ELR (cell line): ENCODE measurements at places on chromosomes 1 and 21.
A peak's percentile ranks its signal among the peaks of the same experiment; 100 is the strongest.

DNA sequence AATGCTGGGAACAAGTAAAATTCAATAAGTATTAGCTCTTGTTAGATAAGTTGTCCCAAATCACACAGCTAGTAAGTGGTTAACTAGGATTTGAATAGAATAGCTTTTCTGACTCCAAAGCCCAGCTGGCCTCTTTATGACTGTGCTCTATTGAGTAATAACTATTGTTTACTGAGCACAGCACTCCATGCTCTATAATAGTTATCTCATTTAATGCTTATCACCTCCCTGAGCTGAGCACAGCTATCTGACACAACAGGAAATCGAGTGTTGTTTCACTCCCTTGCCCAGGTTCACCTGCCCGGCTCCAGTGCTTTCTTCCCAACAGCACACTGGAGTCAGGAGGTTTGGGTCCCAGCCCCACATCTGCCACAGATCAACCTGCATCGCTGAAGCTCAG, 38.8 kb upstream of the STMN1 start:
- peak; percentile 19 for DNase-seq

- DNase-seq: no peak
Measured at GRCh38 chr1:234400773-234401172, 27.5 kb downstream of the COA6 start.

- peak; percentile 14 for DNase-seq
Measured at GRCh38 chr1:91575909-91576519, 75.4 kb downstream of the CDC7 start.

DNA sequence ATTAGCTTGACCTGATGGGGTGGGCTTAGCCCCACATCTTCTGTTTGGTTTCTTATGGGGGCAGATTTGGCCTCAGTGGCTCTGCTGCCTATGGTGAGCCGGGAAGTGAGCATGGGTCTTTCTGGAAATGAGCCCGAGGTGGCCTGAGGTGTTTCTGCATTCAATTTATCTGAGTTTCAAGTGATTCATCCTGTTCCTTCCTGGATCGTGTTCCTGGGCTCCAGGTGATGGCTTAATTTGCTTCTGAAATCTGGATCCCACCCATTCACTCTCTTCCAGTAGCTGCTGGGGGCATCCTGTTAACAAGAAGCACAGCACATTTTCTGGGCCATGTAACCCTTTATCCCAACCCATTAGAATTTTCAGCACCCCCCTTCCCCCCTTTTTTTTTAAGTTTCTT, 324.6 kb downstream of the CAMTA1 start:
- DNase-seq: no peak

DNA sequence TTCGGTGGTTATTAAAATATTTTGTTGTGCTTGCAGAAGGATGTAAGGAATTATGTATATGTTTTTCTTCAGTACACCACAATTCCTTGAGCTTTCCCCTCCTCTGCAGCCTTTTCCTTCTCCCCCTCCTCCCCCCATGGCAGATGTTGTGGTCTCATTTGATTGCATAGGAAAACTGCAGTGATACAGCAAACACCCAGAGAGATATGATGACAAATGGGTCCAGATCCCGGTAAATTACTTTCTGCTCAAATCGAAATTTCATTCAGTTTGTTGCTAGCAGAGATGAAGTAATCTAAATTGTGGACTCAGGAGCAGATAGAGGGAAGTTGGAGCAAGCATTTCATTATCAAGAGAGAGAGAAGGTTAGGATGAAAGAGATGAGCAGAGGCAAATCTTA, 9.9 kb downstream of the LMO4 start:
- no peak for DNase-seq

DNA sequence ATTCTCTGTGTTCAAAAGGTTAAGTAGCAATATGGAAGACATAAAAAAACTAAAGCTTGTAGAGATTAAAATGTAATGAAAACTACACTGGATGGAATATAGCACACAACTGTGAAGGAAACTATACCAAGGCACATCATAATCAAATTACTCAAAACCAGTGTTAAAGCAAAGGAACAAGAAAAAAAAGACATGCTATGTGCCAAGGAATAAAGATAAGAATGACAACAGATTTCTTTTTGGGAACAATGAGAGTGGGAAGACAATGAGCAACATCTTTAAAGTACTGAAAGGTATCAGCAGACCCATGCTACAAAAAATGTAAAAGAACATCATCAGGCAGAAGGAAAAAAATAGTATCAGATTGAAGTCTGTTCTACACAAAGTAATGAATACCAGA, 157.8 kb downstream of the VPS13D start:
- DNase-seq: no peak

DNA sequence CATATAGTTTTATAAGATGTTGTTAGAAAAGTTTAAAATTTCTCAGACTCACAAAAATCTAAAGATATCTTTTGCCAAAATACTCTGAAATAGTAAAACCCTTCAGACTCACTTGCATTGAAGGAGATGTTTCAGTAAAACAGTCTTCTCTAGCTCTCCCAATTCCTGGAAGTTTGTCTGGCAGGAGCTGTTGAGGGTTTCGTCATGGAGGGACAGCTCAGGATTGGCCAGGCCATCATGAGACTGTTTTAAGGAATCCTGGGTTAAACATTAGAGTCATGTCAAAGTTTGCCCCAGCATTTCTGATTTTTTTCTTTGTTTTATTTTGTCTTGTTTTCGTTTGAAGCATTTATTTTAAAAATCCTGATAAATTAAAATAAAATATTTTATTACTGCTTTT, 293.8 kb upstream of the PBX1 start:
- DNase-seq: no peak

- no peak for DNase-seq
Measured at GRCh38 chr1:67695963-67696362, 11.0 kb downstream of the GADD45A start.

DNA sequence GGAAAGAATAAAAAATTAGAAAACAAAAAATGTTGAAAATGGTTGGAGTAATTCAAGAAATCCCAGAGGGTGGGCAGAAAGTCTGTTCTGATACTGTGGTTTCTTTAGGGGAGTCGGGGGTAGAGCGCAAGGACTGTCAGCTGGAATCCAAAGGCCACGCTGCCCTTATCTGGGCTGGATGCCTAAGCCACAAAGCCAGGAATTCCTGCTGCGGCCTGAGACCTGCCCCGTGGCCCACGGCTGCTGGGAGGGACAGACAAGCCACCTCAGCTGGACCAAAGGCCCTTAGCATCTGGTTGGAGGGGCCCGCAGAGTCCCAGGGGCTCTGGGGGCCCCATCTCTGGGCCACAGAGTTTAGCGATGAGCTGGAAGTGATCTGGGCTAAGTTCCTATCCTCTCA, 60.2 kb downstream of the DMRTB1 start:
- DNase-seq: no peak

- no peak for DNase-seq
Measured at GRCh38 chr1:27476237-27476636, 13.7 kb downstream of the WASF2 start.

DNA sequence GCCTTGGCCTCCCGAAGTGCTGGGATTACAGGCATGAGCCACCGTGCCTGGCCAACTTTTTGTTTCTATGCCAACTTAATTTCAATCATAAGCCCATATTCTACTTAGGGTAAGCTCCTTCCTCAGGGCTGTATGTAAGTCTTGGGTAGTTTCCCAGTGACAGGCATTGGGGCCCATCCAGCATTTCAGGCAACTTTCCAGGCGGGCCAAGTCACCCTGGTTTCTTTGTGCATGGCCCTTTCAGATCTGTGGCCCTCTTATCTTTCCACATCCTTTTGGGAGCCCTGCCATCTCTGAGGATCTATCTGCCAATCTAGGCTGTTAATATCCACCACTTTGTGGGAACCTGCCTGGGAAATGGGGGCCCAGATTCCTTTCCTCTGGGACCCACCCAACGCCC, 58.7 kb downstream of the TNN start:
- DNase-seq: no peak

DNA sequence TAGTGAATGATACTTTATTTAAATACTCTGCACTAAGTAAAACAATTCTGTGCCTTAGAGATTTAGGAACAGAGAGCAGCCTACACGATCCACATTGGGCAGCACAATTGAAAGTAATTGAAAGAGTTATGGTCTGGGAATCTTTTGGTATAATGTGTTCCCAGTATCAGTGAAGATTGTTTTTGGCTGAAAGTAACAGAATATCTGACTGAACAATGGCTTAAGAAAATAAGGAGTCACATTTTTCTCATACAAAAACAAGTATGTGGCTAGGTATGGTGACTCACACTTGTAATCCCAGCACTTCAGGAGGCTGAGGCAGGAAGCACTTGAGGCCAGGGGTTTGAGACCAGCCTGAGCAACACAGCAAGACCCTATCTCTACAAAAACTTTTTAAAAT, 306.2 kb downstream of the NFIA start:
- peak; percentile 1 for DNase-seq

DNA sequence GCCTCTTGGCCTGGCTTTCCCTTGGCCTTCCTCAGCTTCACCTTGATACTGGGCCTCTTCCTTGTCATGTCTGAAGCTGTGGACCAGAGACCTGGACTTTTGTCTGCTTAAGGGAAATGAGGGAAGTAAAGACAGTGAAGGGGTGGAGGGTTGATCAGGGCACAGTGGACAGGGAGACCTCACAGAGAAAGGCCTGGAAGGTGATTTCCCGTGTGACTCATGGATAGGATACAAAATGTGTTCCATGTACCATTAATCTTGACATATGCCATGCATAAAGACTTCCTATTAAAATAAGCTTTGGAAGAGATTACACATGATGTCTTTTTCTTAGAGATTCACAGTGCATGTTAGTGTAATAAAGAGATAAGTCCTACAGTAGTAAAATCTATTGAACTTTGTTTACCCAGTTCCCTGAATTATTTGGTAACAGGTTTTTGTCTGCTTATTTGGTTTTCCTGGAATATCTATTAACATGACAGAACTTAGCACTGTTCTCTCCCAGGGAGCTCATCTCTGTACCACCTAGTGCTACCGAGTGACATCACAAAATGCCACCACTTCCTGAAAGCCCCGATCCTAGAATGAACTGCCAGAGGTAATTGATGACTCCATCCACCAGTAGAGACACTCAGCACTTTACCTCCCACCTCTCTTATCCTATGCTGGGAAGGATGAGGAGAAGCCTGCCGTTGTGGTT, 22.2 kb downstream of the UBE2T start:
- peak; percentile 23 for DNase-seq

DNA sequence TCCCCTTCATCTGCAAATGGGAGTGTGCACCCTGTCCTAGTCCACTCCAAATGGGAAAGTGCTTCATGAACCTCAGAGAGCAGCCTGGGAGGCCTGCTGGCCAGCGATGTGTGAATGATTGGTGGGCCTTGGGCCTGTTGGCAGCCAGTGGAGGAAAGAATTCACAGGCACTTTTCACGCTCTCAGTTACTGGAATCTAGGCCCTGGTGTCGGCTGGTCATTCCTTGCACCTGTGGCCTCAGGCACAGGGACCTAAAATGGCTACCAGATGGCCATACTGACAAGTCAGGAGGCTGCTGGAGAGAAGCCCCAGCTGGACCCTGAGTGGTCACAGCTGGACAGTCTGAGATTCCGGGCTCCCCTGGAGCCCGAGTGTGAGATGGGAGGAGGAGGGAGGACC, 18.4 kb upstream of the EDN2 start:
- no peak for DNase-seq

DNA sequence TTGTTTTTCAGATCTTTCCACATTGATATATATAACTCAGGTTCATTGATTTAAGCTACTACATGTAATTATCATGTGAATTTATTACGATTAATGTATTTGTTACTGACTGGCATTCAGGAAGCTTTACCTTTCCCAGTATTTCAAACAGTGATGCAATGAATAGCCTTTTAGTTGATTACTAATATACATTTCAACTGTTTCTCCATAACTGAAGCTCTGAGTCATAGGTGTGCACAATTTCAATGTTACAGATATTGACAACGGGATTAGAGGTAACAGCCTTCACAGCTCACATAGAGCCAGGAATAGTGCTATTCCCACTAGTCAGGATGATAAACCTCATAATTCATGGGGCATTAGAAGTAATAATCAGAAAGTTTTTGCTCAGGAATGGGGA, 25.1 kb downstream of the RAVER2 start:
- DNase-seq: no peak

GRCh38 chr1:43227143-43227764, 42.5 kb upstream of the TMEM125 start:
- peak; percentile 85 for DNase-seq

DNA sequence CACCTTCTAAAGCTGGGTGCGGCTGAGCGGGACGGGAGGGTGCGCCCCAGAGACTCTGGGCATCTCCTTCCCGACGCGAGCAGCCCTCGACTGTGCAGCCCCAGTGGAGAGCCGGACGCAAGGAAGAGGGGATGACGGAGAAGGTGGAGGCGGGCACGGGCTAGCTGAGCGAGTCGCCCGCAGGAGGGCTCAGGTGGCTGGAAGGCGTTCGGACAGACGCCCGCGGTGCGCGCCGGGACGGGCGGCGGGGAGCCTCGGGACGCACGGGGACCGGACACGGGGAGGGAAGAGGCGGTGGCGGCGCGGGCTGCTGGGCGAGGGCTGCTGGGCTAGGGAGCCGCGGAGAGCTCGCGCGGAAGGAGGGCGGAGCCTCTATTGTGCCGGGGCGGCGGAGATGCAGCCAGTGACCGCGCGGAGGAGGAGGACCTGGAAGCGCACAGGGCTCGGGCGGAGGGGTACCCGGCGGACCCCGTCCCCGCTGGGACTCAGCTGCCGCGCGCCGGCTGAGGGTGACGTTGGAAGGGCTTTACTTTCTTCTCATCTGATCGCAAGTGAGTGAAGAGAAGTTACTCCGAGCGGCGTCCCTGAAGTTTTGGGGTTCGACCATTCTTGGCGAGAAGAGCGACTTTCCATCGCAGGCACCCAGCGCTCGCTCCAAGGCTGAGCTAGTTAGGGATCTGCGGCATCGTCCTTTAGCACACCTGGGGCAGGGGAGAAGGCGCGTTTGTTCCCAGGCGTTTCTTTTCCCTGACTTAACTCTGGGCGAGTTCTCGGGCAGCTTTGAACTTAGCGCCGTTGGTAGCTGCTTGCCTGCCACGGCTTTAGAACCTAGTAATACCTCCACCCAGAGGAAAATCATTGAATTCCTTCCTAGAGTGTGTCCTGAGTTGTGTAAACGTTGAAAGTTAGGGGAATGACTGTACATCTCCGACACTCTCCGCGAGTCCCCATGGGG, at the start of gene OLFML2B:
OLFML2B (minus strand) TSS at position 323 of the 955 bp plus-strand sequence. CDS start 439 bp downstream, outside the sequence.
- DNase-seq: peak; percentile 89

GRCh38 chr1:188261849-188262248, 1433.1 kb downstream of the PLA2G4A start:
- DNase-seq: no peak

DNA sequence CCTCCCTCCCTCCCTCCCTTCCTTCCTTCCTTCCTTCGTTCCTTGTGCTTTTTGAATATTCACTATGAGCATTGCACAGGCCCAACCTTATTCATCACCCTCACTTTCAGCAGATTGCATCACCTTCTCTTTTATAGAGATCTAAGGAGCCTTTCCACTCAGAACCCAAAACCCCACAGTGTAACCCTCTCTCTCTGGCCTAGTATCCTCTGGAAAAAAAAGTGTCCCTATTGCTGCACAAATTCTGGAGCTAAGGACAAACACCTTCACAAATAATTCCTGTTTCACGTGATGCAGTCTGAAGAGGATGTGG, 25.6 kb downstream of the OR10J5 start:
- no peak for DNase-seq

GRCh38 chr1:153919876-153920852, 2.6 kb downstream of the GATAD2B start:
- DNase-seq: peak; percentile 50

- no peak for DNase-seq
Measured at GRCh38 chr1:53614231-53615021, 124.5 kb downstream of the GLIS1 start.
